Heart right ventricle (tissue), 16 donors: ENCODE measurements at places on chromosomes 4 and X. TPM values are rescaled to one million over a fixed set of nuclear protein-coding genes. Genes with fewer than 3 reads are reported as not detected.

DNA sequence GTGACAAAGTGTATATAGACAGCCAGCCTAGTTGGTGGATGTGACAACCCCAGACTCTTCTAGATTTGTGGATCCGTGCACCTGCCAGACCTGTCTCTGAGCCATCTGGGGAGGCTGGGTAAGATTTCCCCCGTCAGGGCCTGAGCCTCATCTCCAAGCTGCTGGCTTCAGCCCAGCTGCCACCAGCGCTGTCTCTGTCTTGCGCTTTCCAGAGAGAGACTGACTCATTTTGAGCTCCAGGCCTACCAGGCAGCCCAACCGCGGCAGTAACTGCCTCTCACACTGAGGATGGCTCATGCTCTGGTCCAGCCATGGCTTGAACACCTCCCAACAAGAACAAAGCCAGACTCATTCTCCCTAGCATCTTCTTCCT is 26.4 kb downstream of the NOP14 start:
- no peak for DNase-seq

DNA sequence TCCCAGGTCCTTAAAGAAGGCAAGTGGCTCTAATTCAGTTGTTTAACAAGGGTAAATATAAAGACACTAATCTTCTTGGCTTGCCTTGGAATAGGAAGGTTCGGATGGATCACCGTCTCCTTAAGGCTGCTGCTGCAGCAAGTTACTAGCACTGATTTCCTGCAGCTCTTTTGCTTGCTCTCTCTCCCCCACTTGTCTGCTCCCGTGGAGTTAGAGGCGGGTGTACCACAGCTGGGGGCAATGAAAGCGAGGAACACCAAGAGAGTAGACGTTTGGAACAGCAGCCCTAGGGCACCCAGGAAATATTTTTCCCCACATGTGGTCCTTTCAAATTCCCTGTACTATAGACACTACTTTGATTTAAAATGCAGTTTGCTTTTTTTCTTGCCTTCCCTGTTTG is 202.2 kb downstream of the SH2D1A start:
- no peak for DNase-seq

GRCh38 chr4:18635531-18635930 is 614.0 kb upstream of the LCORL start:
- no peak for DNase-seq

- no peak for DNase-seq
These were observed at the start of gene ERAS for GRCh38 chrX:48826135-48826875. TSS of gene ERAS (plus strand) at chrX:48826513. CDS start at chrX:48829124, 2,611 bp downstream.

DNA sequence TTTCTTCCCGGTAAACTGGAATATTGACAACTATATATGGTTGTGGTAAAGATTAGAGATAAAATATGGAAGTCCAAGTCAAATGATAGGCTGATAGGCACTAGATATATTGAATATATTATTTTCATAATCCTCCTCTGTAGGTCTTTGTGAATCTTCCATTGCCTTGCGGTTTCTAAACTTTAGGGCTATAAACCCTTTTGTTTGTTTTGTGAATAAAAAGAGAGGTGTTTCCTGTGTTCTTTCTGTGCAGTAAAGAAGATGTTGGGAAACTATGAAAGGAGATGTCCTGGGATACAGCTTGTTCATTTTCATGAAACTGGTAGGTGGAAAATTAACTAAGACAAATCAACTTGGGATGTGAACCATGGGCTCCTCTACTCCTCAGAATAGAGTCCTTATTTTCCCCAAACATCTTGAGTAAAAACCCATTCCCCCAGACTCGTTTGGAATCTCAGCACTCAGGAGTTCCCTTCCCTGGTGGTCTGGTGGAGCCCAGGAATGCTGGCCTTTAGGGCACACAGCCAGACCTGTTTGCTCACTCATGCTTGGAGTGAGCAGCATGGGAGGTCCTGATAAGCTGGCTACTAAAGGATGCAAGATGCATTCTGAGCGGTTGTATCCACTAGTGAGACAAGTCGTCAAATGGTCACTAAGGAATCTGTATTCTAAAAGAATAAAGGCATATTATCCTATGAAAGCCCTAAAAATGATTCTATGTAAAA is 22.2 kb downstream of the PRDM8 start:
- no peak for DNase-seq

- DNase-seq: no peak
These were observed 932.6 kb downstream of the C4orf33 start for GRCh38 chr4:130028552-130028951.

GRCh38 chr4:52299120-52299519 is 248.0 kb downstream of the SPATA18 start:
- DNase-seq: no peak

DNA sequence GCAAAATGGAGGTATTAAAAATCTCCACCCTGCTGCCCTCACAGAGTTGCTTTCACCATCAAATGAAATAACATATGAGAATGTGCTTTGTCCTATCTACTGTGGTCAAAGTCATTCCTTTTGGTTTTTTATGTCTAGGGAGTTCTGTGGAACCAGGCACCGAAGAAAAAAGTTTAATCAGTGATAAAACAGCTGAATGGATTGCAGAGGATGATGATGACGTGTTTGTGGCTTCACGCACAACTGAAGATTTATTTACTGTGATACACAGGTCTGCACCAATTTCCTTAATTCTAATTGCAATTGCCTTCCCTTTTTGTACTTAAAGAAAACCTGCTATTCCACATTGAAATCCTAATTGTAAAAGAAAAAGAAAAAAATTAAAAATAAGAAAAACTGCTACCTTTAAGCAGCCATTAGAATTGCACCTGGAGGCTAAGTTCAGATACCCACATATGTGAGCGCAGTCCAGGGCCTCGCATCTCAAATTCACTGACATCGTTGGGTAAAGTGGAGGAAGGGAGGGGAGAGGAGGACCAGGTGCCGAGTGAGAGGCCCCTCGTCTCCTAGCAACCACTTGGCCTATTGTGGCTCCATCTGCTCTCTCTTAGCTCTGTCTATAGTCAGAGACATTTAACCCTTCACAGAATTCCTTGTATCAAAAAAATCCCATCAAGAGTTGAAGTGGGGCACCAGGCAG is 10.5 kb upstream of the RTL5 start:
- DNase-seq: no peak

DNA sequence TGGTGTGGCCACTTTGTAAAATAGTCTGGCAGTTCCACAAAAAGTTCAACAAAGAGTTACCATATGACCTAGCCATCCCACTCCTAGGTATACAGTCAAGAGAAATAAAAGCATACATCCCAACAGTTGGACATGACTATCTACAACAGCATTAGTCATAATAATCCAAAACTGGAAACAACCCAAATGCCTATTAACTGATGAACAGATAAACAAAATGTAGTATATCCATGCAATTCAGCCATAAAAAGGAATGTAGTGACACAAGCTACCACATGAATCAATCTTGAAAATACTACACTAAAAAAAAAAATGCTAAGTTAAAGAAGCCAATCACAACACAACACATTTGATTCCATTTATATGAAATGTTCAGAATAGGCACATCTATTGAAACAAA is 16.1 kb downstream of the MED14 start:
- no peak for DNase-seq

- no peak for DNase-seq
These were observed 143.0 kb downstream of the RASL11B start for GRCh38 chr4:53005149-53005546.

ERCC6L gene
- not detected for polyA plus RNA-seq

GRCh38 chr4:3869661-3870566 is 103.7 kb downstream of the ADRA2C start:
- no peak for DNase-seq

- DNase-seq: no peak
These were observed 25.9 kb downstream of the NOP14 start for GRCh38 chr4:2937146-2937857.

GRCh38 chrX:70054391-70054790 is 4.7 kb upstream of the AWAT2 start:
- DNase-seq: no peak

DNA sequence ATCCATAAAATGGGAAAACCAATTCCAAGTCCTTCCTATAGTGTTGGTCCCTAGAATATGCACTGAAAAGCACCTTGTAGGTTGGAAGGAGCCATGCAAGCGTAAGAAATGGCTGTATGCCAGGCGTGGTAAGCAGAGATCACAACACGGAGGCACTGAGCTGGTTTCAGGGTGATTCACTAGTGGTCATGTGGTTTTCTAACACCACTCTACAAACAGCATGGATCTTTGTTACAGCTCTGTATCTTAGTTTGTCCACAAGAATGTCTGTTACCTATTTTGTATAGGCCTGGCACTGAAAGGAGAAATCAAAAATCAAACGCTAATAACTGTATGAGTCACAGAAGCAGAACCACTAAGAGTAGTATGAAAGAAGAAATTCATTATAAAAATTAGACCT is 71.9 kb downstream of the MAGEB17 start:
- DNase-seq: no peak

DNA sequence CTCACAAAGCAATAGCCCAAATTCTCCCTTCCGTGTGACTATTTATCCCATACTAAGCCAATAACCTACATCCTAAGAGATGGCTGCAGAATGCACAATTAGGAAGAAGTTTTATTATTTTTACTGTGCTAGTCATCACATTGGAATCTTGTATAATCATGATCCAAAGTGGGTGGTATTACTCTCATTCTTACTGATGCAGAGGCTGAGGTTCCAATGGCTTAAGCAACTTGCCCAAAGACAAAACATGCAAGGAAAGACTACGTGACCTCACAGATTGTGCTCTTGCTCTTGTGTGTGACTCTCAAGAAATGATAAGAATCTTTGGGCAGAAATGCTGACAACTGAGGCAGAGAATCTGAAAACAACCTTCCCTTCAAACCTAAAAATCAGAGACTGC is 212.2 kb downstream of the LDB2 start:
- DNase-seq: no peak

GRCh38 chrX:134764202-134764785 is 106.0 kb upstream of the PLAC1 start:
- no peak for DNase-seq

DNA sequence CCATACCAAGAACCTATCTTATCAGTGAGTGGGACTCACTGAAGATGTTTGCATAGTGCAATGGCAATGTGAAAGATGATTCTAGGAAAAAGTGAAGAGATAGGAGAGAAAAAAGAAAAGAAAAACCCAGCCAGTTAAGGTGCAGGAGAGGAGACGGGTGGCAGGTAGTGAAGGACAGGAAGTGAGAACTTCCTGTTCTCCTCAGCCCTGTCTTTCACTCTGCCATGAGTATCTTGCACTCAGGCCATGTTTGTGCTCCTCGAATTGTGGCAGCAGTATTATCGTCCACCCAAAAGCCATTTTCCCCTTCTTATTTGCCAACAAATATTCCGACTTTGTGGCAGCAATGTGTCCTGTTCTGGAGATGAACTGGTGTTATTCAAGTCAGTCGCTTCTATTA is 8.6 kb upstream of the ENPEP start:
- no peak for DNase-seq

- DNase-seq: no peak
These were observed 98.1 kb downstream of the ADGRL3 start for GRCh38 chr4:61298178-61298740.

WNK3 gene
- polyA plus RNA-seq: 0.36 TPM

DNA sequence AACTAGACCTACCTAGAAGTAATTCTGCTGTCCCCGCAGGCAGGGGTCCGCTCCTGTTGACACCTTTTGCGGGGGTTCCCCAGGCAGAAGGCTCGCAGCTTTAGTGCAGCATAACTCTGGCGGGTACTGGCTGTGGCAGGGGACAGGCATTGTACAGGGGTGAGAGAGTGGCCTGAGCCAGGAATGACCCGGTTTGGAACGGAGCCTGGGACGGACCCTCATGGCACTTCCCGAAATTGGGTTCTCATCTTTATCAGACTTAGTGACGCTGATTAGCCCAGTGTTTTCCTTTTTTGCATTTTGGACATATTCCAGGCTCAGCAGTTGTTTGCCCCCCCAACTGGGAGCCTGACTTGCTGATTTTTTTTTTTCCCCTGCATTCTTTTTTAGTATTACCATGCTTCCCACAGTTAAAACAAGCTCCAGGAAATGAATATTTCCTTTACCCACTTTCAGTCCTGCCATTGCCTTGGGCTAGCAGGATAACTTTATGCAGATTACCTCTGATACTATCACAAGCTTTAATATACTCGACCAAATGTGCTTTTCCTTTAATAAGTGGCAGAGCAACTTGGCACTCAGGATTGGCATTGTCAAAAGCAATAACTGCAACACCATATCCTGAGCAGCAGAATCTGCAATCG is 55.8 kb upstream of the WDR1 start:
- peak; percentile 19 for DNase-seq

DNA sequence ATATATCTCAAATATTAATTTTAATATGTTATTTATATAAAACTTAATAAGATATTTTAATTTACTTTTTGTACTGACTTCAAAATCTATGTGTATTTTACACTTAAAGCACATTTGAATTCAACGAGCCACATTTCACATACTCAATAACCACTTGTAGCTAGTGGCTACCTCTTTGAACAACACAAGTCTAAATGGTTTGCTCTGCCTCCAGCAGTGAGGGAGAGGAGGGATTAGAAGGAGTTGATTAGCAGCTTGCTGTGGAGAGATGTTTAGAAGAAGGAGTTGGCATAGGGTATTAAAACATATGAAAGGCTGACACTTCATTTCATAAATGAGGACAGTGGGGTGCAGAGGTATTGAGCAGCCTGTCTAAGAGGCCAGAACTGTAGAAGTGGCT is 124.0 kb downstream of the ARHGAP24 start:
- DNase-seq: no peak

DNA sequence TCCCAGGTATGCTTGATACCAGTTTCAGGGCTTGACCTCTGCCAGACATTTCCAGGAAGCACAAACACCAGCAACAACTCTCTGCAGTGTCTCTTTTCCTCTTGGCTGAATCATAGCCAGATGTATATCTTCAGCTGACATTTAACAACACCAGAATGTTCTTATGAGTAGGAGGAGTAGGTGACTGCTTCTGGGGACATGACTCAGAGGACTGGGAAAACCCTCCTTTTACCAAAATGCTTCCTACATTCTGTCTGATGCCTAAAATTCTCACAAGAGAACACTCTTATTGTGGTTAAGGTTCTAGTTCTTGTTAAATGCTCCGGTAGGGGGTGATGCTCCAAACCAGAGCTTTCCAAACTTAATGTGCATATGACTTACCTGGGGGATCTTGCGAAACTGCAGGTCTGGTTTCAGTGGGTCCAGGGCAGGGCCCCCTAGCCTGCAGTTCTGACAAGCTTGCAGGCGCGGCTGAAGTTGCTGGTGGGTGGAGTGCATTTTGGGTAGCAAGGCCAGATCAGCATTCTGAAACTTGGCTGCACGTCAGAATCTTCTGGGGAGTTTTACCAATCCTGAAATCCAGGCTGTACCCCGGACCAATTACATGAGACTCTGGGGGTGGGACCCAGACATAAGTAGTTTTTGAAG is 329.3 kb upstream of the RPS6KA3 start:
- no peak for DNase-seq

- DNase-seq: no peak
These were observed 136.7 kb downstream of the MAGEC2 start for GRCh38 chrX:142068365-142068764.

- no peak for DNase-seq
These were observed 23.6 kb upstream of the SMPX start for GRCh38 chrX:21781525-21781924.

RCHY1 gene
- 16.3 TPM for polyA plus RNA-seq

DNA sequence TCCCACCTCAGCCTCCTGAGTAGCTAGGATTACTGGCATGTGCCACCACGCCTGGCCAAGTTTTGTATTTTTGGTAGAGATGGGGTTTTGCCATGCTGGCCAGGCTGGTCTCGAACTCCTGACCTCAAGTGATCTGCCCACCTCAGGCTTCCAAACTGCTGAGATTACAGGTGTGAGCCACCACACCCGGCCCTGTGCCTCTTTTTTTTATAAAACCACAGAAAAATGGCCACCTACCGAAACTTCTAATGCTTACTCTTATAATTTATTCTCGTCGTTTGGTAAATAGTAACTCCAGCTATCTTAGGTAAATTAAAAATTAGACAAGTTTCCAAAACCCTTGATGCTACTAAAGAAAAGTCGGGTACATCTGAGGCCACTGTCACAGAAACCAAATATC is 54.4 kb downstream of the IRF2 start:
- no peak for DNase-seq
